ENCODE measurements at places on chromosomes 2 and 18.

DNA sequence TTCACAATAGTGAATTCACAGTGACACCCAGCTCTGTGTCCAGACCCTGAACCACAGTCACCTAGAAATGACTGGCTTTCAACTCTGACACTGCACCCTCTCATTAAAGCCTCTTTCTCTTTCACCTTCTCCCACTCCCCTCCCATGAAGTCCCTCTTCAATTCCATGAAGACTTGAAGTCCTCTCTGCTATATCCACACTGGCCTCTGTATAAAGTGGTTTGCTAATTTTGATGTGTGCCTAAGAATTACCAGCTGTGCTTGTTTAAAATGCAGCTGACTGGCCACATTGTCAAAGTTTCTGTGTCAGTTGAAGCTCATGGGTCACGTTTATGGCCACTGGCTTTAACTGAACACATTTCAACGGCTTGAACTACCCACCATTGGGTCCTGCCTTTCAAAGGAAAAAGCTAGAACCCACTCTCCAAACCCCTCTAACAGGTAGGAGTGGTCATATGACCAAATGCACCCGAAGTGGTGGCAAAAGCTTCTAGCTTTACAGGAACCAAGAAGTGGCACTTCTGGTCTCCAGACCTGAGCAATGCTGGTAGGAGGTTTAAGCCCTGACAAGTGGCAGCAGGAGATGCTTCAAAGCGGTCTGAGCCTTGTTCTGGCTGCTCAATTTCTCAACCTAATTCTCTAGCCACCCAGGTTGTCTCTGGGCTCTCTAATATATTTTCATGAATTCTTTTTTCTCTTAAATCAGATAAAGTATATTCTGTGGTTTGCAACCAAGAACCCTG is 34.2 kb downstream of the B4GALT6 start:
- no peak for ATAC-seq

GRCh38 chr2:9112079-9112721 is 94.4 kb upstream of the ASAP2 start:
- ATAC-seq = no peak

DNA sequence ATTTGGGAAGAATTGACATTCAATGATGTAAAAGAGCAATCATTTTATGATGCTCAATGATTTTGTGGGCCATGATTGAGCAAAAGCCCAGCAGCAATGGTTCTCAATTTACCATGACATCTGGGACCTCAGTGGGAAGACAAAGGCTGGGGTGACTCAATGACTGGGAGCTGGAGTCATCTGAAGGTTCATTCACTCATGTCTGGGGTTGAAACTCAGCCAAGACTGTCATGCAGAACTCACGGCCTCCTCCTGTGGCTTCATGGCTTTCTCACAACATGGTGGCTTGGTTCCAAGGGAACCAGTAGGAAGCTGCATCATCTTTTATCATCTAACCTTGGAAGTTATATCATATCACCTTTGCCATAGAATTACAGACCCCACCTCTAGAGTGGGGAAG is 45.1 kb upstream of the CD226 start:
- ATAC-seq = no peak

DNA sequence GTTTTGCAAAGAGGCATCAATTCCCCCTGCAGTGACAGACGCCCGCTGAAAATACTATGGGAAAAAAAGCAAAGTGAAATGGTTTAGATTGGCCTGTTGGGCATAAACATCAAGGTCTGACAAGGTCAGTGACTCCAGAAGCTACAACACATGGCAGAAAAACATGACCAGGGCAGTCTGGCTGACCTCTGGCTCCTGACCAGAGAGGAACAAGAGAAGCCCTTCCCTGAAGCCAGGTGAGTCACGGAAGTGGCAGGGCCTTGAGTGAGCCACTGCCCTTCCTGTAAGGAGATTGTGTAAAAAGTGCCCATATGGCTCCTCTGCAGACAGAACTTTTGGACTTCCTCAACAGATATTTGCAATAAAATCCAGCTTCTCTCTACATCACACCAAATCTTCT is 72.0 kb downstream of the DNER start:
- ATAC-seq = no peak

- no peak for ATAC-seq
These were observed 761.3 kb downstream of the TSN start for GRCh38 chr2:122516775-122517174.

- no peak for ATAC-seq
These were observed 701.8 kb downstream of the NR4A2 start for GRCh38 chr2:155630760-155631159.

- peak; percentile 6 for ATAC-seq
These were observed 4.1 kb upstream of the VRK2 start for GRCh38 chr2:58042486-58042970.

DNA sequence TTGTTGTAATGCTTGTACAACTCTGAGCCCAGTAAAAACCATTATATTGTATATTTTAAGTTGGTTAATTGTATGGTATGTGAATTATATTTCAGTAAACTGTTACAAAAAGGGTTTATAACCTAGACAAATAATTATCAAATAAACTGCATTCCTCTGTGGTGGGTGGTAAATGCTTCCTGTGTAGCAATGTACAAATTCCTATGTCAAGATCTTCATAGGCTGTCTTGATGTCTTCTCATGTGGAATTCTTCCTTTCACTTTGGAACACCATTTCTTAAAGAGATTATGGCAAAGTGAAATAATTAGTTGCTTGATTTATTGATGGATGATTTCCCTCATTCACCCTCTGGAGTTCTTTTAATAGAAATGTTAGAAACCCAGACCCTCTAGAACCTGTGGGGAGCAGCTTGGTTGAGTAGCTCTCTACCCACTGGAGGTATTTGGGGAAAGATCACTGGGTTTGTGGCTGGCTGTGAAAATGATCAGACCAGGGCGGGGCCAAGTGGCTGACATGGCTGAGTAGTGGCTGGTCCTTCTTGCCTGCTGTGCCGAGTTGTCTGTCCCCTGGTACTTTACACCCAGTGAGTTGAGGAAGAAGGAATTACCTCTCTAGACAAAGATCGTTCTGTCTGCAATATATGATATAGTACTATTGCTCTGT is 22.4 kb upstream of the MGAT5 start:
- no peak for ATAC-seq

DNA sequence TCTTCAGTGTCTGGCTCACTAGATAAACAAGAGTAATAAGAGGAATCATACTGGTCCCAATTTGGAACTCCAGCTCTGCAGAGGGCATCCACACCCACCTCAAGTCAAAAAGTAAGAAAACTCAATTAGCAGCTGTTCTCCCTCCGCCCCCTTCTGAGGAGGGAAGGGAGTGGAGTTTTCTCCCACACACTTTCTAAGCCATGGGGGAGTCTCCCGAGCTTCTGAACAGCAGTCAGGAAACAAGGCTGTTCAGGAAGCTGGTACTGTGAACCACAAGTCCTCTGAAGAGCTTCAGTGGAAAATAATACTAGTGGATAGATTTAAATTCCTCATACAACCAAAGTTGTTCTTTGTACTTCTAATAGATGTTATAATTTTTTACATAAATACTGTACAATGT is 32.9 kb upstream of the SPTBN1 start:
- no peak for ATAC-seq

DNA sequence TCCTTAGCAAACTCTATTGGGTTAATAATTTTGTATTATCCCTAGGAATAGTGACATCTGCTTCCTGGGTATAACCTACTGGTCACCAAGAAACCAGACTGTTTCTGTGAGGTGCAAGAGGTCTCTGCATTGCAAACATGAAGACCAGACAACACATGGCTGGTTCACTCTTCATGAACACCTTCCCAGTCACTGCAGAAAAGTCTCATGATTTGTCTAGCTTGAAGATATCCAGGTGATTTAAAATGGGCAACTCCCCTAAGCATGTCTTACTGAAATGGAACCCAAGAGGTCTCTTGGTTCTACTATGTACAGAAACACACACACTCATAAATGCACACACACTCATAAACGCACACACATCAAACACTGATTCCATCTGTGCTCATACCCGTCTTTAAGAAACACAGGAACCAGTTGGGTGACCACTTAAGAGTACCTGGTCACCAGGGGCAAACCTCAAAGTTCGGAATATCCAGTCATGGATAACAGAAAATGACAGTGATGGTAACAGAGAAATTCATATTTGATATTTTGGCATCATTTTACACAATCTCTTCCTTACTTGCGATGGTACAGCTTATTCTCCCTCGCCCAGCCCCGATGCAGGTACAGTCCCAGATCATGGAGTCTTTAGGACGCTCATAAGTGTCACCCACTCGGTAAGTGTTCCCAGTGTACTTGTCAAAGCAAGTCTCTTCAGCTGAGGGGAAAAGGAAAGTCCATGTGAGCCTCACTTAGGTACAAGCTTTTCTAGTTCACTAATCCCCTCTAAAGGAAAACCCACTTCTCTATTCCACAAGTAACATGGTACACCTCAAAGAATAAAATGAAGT is 2.9 kb downstream of the FN1 start:
- no peak for ATAC-seq

DNA sequence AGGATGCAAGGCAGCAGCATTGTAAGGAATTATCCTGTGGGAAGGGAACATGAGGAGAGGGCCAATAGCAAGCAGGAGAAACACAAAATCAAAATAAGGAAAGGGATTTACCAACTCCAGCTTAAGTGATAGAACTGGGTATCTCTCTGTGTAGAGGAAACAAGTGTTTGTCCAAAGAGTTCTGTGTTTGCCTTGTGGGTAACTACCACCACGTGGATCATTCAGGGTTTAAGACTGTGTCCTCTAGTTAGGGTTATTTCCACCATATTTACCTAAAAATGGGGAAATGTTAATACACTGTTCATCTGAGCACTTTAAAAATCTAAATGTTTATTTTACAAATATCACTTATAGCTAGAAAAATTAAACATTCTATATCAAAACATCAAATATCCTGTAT is 283.3 kb downstream of the EIPR1 start:
- no peak for ATAC-seq

- no peak for ATAC-seq
These were observed 266.4 kb downstream of the NAPG start for GRCh38 chr18:10792181-10792580.

- ATAC-seq = no peak
These were observed 16.1 kb downstream of the KCNS3 start for GRCh38 chr2:17894556-17894955.

DNA sequence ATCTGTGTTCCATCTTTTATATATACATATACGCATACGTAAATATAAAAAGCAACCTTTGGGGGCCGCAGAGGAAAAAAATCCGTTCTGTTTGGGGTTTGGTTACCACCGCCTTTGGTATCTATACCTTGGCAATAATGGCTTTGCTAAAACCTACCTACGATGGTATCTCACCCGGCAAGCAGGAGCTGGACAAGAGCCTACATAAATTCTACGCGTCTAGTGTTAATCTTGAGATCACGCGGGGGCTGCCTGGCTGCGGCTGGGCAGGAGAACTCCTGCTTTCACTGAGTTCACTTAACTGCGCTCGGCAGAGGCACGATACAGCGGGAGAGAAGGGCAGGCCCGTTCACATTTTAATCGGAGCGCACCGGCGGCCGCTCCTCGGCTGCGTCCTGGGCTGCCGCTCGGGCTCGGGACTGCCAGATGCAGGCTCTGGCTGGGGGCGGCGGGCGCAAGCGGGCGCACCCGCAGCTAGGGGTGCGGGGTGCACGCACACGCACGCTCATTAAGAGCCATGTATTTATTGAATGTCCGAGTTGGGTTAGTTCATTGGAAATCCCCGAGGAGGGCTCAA is 1.7 kb upstream of the POU3F3 start:
- ATAC-seq = no peak

- ATAC-seq = no peak
These were observed 119.2 kb upstream of the ACVR1C start for GRCh38 chr2:157747695-157748370.

GRCh38 chr18:30376515-30376914 is 666.0 kb downstream of the DSC3 start:
- ATAC-seq = no peak

- no peak for ATAC-seq
These were observed 72.7 kb downstream of the NXPH2 start for GRCh38 chr2:138707392-138708074.

- ATAC-seq = no peak
These were observed 12.7 kb upstream of the CDH2 start for GRCh38 chr18:28189400-28190239.

GRCh38 chr2:54899576-54900200 is 150.6 kb downstream of the RTN4 start:
- ATAC-seq = no peak

DNA sequence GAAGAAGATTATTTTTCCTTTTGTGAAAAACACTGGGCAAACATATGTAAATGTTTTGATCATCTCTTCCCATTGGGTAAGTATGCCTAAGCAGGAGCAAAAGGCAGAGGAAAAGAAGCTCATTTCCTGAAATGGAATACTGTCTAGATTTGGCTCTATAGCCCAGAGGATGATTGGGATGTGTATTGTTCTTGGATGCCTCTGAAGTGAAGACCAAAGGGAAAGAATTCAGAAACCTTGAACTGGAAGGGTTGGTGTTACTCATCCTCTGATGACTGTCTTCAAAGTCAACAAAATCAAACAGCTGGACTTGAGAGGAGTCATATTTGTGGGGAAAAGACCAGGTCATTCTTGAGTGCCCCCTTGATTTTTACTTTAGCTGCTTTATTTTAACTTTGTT is 112.6 kb upstream of the NT5C1B start:
- ATAC-seq = no peak

- no peak for ATAC-seq
These were observed 225.4 kb upstream of the FBXO11 start for GRCh38 chr2:48131539-48132270.

- no peak for ATAC-seq
These were observed 58.6 kb upstream of the OTOF start for GRCh38 chr2:26536371-26537068.

DNA sequence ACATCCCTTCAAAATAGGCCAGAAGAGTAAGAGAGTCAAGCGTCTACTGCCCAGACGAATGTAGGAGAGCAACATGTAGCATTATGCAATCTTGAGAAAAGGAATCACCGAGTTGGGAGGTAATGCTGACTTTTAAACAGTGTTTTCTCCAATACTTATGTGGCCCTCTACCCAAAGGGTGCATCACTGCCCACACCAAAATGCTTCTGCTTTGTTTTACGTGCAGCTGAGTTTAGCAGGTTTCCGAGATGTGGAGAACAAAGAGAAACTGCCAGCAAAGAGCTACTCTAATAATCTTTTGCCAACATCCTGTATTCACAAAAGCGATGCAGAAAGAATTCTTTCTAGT is 63.4 kb upstream of the ZEB2 start:
- ATAC-seq = peak; percentile 17

DNA sequence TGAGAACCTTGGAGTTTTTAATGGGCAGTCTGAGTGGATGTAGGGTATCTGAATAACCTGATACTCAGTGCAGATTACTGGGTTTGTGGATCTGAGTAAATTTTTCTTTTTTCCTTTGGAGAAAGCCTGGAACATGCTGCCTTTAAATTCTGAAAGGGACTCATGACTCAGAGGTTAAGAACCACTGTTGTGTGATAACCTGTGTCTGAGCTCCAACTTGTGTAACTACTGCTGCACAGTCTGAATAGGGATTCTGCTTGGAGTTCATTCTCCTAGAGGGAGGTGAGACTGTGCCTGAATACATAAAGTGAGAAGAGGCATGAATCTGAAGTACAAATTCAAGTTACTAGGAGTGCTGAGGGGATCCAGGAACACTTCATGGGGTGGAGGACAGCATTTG is 36.2 kb downstream of the KDM3A start:
- no peak for ATAC-seq

GRCh38 chr2:160901613-160902012 is 258.6 kb upstream of the TANK start:
- ATAC-seq = no peak

GRCh38 chr2:129361688-129362087 is 617.8 kb upstream of the RAB6C start:
- ATAC-seq = peak; percentile 29
